ENCODE measurements at places on chromosomes 12 and 14.

DNA sequence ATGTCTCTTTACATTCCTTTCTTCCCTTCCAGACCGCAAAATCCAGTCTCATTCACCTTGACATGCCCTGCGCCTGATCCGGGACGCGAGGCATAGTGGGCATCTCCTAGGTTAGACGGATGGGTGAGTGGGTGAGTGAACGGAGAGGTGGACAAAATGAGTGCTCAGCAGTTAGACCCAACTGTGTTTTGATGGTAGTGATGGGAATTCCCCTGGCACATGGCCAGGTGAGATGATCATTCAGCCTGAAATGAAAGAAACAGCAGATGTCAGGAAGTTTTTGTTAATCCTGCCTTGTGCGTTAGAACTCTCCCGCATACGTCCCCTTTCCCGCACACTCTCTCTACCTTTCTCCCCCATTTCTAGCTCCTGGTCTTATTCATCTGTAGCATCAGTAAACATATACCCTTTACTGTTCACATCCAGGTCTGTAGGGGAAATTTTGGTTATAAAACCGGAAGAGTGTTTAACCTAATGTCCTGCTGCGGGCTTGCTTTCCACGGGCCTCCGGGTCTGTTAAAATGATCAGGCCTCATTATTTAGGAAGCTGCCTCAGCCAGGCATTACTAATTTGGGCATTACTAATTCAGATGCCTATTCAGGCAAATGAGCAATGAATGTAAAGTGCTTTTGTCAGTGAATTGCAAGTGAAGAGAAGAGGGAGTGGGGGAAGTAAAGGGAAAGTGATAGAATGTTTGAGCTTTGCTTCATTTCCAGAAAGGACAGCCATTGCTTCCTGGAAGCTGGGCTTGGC lies 172.8 kb downstream of the ETV6 start:
- DNase-seq: peak; percentile 33

DNA sequence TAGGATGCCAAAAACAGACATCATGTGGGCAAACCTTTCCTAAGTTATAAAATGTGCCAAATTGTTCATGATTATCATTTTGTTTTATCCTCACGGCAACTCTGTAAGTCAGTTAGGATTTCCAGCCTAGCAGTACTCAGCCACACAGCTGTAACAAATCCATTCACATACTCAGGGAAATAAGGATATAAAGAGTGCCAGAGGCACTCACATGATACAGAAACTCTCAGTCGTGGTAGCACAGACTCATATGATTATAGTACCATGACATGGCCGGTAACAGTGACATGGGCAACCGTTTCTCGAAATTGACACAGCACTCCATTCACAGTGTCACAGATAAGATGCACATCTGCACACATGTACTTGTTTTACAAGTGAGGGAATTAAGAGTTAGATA lies 344.2 kb downstream of the LRIG3 start:
- DNase-seq: no peak

DNA sequence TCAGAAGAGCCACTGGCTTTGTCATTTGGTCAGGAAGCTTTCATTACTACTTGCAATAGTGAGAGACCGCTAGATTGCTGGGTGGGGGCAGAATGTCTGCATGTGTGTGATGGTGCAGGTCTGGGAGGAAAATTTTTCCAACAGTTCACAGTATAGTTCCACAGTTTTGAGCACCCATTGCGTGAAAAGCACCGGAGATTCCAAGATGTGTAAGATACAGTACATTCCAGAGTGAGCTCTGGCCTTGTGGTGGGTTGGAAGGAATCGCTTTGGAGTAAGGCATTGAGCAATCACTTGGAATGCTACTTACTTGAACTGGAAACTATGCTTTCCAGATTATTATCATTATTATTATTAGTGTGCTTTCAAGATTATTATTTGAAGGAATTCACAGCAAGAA lies 47.6 kb upstream of the FRMD6 start:
- no peak for DNase-seq

DNA sequence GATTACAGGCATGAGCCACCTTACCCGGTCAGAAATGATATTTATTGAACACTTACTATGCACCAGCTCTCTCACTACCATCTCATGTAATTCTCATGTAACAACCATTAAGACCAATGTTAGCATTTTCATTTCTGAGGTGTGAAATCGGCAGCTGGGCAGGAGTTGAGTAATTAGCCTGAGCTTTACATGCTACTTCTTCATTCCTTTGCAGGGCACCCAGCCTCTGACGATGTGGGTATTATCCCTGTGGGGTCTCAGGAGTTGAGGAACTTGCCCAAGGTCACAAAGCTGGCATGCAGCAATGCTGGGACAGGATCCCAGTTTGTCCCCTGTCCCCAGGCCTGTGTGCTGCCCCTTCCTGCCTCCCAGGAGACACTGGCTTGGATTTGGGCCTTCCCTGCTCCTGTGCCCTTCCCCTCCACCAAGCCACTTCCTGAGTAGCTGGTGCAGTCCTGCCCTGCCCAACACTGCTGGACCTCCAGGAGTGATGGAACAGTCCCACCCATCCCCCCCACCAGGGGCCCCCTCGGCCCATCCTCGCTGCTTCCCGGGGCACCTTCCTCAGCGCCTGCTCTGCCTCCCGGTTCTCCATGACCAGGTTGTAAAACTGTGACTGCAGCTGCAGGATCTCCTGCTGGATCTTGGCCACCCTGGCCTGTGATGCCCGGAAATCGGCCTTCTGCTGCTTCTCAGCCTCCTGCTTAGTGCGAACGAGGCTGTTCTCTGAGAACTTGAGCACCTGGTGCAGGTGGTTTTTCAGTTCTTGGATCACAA lies 14.7 kb downstream of the RITA1 start:
- no peak for DNase-seq

DNA sequence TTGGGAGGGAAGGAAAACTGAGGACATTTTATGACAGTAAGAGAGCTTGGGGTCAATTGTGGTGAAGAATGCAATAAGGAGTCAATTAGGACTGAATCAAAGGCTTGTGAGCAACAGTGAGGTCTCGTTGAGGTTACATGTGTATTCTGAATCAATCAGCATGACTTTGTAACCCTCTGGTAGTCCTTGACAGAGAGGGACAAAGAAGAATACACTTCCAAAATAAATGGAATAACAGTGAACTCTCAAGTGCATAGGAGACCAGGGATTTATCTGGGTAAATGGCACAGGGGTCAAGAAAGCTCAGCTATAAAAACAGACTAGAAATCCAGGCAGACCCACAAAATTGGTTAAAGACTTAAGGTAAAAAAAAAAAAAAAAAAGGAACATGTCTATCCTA lies 85.1 kb upstream of the NAV3 start:
- no peak for DNase-seq

DNA sequence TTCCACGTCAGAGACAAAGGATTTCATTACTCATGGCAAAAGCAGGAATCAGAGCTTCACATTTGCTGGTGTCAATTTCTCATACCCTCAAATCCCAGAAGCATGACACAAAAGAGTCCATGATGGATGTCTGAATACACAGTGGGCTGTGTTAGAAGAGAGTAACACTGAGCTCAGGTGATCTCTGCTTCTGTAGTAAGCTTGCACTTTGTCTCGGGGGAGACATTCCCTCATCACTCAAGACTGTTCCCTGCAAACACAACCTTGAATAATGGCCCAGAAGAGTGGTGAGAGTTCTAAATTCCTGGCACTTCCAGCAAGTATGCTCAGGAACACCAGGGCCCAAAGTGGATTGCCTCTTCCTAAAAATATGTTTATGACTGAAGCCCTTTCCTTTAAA lies 1787.2 kb upstream of the SEL1L start:
- no peak for DNase-seq

GRCh38 chr14:91872011-91872501 lies 4.7 kb upstream of the TC2N start:
- peak; percentile 57 for DNase-seq

DNA sequence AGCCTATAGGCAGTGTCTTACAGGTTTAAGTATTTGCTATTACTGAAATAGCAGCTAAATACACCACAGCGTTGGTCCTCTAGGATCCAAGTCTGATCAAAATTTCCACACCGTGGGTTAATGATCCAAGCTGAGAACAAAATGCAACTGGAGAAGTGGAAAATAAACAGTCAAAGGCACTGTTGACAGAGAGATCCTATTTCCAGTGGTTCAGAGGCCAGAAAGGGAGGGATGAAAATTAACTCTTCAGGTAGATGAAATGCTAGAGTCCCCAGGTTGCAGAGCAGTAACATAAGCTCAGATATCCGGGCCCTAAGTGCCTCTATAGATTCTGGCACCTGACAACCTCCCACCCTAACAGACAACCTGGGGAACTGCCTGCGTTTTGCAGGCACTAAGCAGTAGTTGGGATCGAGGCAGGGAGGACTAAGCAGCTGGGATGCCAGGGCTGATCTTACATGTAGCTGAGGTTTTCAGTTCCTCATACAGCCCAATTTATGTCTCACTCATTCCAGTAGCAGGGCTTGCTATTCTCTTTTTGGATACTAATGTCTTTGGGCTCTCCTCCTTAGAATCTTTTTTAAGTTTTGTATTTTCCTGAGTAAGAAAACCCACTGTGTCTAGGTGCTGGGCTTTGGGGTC lies 42.7 kb upstream of the CRACR2A start:
- DNase-seq: no peak

DNA sequence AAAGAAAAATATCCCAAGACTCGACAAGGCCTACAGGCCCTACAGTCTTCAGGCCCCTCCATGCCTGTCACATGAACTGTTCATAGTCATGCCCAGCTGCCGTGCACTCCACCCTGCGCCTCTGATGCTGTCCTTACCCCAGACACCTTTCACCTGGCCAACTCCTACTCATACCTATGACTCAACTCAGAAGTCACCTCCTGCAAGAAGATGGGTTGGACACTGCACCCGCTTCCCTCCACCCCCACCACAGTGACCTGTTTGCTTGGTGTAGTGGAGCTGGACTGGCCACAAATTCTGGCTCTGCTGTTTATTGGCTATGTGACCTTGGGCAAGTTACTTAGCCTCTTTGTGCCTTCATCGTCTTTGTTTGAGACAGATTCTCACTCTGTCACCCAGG lies 56.2 kb downstream of the PHETA1 start:
- DNase-seq: no peak

- DNase-seq: no peak
Measured at GRCh38 chr12:128402486-128403243, 135.7 kb downstream of the TMEM132C start.

- DNase-seq: no peak
Measured at GRCh38 chr12:65648461-65648860, 175.8 kb upstream of the HMGA2 start.

GRCh38 chr12:32497864-32498263 lies 98.5 kb downstream of the FGD4 start:
- no peak for DNase-seq

- no peak for DNase-seq
Measured at GRCh38 chr12:131525795-131526508, 184.9 kb upstream of the SFSWAP start.

DNA sequence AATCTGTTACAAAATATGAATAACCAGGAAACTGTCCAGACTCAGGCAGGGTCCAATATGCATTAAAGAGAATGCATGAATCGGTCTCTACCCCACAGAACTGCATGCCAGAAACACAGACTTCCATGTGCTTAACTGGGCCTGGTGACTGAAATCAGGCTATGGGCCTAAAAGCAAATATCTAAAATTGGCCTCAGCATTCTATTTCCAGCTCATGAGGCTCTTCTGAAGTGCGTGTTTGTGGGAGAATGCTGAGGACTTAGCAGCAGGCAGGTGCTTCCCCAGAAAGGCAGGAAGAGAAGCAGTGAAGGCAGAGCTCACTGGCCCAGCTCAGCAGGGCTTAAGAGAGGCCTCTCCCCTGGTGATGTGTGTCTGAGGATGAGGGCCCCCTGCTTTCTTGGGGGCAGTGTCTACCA lies 48.5 kb downstream of the ADGRD1 start:
- DNase-seq: no peak

DNA sequence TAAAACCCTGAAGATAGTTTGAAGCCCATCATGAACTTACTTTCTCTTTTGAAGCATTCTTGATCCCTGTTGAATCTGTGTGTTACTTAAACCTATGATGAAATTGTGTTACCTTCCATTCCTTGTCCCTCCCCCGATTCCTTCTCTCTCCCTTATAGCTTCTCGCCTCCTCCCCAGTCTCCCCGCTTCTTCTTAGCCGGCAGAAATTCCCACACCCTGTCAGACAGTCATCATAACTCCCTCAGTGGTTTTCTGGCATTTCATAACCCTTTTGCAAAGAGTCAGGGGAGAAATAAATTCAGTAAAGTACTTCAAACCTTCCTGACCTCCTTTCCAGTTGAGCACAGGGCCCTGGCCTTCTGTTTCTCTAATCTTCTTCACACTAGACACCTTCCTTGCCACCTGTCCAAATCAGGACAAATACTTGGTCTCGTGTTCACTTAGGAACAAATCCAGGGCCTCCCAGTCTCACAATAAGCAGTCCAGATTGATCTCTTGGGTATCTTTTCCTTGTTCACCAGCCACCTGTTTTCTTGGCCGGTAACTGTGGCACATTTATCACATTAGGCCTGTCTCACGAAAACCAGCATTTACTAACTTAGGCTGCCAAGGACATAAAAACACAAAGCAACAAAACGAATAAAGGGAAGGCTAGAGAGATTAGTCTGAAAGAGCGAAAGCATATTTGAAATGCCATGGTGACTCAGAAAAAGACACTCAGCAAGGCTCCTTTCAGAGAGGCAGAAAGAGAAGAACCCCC lies 355.9 kb downstream of the TMTC2 start:
- no peak for DNase-seq

GRCh38 chr12:116542345-116542956 lies 16.7 kb upstream of the MAP1LC3B2 start:
- no peak for DNase-seq

DNA sequence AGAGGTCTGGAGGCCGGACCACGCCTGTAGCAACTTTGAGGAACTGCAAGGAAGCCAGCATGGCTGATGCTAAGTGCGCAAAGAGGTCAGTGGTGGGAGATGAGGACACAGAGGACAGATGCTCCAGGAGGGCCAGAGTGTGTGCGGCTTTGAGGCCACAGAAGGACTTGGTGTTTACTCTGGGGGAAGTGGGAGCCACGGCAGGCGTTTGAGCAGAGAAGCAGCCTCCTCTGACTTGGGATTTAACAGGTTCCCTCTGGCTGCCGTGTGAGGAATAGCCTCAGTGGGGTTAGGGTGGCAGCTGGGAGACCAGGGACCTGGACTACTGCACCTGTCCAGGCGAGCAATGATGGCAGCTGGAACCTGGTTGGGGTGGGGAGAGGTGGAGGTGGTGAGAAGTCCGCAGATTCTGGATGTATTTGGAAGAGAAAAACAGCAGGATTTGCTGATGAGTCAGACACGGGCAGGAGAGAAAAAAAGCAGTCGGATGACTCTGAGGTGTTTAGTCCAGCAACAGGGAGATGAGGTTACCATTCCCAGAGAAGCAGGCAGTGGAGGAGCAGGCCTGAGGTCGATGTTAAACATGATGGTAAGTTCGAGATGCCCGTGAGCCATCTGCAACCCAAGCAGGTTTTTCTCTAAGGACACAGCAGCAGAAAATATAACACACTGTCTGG lies 143.5 kb downstream of the SCARB1 start:
- no peak for DNase-seq

- no peak for DNase-seq
Measured at GRCh38 chr12:18719922-18720510, 17.8 kb downstream of the PLCZ1 start.

DNA sequence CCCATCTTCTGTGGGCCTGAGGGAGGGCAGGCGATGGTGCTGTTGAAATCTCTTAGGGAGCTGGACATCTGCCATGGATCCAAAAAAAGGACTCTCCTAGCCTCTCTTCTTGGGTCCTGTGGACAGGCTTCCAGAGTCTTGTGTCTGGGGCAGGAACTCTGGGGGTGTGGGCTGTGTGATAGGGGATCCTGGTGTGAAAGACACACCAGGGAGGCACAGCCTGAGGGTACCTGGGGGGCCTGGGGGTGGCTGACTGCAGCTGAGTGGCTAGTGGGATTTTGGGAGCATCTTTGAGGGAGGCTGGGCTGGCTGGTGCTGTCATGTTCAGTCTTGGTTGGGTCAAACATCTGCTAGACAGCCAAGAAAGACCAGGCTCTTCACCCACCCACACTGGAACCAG lies 1.8 kb upstream of the KRT83 start:
- DNase-seq: no peak

All from activated CD8-positive, alpha-beta memory T cell treated with anti-CD3 and anti-CD28 coated beads, Interleukin-2, amount 50 U/mL, for 4 hours (primary cell).